ENCODE measurements at places on chromosomes 5 and 9.

GRCh38 chr5:1733369-1733768, 66.3 kb downstream of the MRPL36 start:
- no peak for DNase-seq

GRCh38 chr5:15700373-15700772, 200.4 kb downstream of the FBXL7 start:
- no peak for DNase-seq

- DNase-seq: no peak
These were observed 166.3 kb upstream of the ZNF608 start for GRCh38 chr5:124912638-124913328.

GRCh38 chr9:124776618-124776953, 347 bp upstream of the OLFML2A start:
- DNase-seq: no peak

GRCh38 chr9:268616-269015, 54.0 kb downstream of the DOCK8 start:
- no peak for DNase-seq

- no peak for DNase-seq
These were observed 56.9 kb downstream of the NPR3 start for GRCh38 chr5:32767948-32768467.

- no peak for DNase-seq
These were observed 44.4 kb upstream of the SMAD5 start for GRCh38 chr5:136087961-136088871.

DNA sequence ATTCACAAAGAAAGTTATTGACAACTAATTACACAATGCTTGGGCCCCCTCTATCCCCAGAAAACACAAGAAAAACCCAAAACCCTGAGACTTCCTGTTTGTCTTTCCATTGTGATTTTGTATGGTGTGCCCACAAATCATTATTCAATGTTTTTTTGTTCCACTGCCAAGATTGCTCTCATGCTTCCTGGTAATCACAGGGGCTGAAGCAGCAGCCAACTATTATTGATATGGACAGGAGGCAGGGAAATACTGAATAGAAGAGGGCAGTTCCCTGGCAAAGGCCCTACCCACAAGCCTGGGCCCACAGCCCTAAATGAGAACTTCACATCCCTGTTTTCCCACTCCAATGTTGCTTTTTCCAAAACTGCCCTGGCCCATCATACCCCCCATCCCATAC, 21.5 kb upstream of the RFK start:
- DNase-seq: no peak

- no peak for DNase-seq
These were observed 10.0 kb upstream of the LECT2 start for GRCh38 chr5:135964670-135965320.
